ENCODE measurements at places on chromosomes 7 and 10.
A peak's percentile ranks its signal among the peaks of the same experiment; 100 is the strongest.

- no peak for DNase-seq
Observed at GRCh38 chr10:121511460-121511859, 86.8 kb downstream of the FGFR2 start.

- no peak for DNase-seq
Observed at GRCh38 chr7:30884881-30885280, 26.8 kb upstream of the AQP1 start.

GRCh38 chr10:13658871-13659685, 72.3 kb downstream of the PRPF18 start:
- peak; percentile 60 for DNase-seq

GRCh38 chr10:97046456-97047082, 139.2 kb downstream of the SLIT1 start:
- no peak for DNase-seq

DNA sequence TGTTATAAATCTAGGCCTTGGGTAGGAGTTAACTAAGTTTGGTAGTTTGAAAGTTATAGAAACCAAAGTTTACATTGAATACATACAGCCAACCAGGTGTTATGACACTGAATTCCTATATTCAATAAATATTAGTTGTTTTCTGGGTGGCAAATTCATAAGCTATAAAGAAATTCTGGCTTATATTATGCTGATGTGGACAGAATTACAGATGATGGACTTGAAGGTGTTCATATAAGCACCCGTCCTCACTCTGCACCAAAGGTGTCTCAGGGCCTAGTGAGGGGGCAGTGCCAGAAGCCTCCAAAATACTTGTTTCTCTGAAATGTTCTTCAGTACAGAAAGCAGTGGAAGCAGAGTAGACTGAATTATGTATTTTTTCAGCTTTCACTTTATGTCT, 973.0 kb downstream of the CNTNAP2 start:
- DNase-seq = no peak

GRCh38 chr10:25758041-25758457, 176.0 kb upstream of the MYO3A start:
- DNase-seq = no peak

DNA sequence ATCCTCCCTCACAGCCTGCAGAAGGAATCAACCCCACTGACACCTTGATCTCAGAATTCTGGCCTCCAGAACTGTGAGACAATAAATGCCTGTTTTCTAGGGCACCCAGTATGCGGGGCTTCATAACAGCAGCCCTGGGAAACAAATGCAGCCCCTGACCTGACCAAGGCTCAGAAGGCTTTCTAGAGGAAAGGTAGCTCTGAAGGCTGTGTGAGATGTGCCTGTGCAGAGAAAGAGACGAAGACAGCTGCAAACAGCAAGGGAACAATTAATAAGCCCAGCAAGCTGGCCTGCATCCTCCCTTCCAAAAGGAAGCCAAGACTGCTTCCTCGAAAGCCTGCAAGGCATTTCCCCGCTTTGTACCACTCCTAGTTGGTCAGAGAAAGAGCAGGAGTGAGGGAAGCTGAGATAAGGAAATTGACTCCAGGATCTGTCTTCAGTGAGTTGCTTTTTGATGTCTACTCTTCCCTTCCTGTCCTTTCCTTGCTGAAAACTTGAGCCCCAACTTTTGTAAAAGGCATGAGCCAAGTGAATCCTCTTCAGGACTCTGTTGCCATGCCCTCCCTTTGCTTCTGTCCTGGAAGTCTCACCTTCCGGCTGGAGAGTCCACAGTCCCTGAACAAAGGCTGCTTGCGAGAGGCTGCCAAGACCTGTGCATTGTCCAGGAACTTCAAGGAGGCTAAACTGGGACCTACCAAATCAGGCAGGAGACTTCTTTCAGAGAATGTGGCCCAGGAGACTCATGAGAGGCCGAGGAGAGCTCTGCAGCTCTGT, 71.2 kb upstream of the ARID5B start:
- DNase-seq = peak; percentile 23

DNA sequence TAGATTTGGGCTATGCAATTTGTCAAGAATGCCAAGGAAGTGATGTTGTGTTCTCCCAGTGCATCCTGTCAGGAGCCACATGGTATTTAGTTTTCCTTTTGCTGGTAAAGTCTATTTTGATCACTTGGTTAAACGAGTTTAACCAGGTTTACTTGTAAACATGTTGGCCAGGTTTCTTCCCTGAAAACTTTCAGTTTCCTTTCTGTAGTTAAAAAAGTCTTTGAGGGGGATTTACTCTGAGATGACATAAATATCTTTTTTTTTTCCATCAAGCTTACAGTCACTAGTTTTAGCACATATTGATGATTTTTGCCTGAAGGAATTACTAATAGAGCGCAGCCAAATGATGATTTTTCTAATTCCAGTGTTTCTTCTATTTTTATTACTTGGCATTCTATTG, 320.5 kb downstream of the PHF14 start:
- DNase-seq = no peak

DNA sequence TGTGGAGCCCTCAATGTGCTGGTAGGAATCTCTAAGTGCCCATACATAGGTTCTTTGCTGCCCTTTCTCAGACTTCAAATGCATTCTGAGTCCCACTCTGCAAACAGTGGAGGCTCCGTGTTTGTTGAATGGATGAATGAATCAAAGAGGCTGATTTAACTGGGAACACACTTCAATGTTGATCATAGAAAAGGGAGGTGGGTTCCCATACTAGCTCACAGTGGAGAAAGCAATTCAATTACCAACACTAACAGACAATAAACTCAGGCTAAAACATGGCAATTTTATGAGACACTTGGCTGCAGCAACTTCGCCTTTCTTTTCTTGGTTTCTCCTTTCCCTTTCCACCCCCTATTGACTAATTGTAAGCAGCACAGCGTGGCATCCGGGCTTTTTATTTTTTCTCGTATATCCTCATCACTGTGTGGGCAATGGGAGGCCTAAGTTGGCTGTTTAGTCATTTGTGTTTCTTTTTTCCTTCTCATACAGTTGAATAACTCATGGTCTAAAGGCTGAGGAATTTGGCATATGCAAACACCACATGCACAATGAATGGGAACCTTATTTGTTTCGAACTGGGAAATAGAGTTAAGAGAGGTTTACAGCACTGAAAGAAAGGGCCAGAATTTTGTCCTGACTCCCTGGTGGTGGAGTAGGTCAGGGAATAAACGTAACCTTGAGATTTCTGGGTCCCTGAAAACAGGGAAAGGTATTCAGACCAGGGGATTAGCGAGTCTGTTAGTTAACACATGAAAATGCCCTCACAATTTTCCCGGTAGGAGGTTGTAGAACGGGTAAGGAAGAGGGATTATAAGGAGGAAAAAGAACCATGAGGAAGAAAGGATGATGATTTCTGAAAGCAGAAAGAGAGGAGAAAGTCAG, 858.5 kb downstream of the KCNMA1 start:
- no peak for DNase-seq

GRCh38 chr7:875051-875450, 1.3 kb upstream of the GET4 start:
- DNase-seq = no peak

GRCh38 chr10:59361663-59362143, 646 bp downstream of the FAM13C start:
- no peak for DNase-seq

DNA sequence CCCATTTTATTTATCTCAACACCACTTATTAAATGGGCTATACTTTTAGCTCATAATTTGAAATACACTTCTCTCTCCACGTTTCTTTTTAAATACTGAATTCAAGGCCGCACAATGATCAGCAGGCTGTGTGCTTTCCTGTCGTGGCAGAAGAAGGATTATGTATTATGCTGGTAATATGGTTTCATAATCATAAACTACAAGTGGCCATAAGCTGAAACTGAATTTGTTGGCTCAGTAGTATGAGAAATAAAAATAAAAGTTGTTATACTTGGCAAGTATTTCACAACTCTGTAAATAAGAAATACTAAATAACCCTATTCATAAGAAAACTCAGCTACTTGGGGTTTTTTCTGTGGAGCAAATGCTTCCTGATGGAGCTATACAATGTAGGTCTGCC, 313.6 kb downstream of the DOCK4 start:
- DNase-seq = no peak

DNA sequence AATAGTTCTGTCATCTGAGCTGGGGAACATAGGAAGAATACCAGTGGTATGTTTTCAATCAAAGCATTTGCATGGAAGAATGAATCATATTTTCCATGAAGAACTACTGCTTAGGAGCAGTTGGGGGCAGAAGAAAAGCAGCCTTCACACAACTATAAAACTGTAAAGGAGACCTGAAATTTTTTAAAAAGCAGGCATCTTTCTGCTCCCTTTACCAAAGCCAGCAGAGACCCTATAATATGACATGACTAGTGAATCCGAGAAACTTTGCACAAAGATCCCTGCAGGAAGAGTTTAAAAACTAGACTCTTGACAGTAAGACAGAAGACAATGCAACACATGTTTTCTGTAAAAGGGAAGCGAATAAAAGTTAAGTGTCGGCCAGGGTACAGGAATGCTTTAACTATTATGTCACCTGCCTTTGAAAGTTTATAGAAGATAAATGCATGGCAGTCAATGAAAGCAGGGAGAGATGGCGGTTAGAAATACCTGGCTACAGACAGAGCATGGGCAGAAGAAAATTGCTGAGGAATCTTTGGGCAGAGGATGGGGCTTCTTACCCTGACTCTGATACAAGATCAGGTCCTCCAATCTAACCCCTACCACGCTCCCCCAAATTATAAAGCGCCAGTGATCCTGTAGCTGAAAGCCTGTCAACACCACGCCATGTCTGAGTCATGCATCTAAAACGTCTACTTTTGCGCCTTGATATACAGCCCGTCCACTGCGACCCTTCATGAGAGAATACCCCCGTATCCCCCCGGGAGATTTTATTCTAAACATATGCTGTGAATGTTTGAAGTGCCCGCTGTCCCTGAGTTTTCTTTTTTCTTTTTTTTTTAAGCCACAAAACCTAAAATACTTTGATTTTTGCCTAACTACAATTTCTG, 93.1 kb downstream of the GLI3 start:
- peak; percentile 36 for DNase-seq

DNA sequence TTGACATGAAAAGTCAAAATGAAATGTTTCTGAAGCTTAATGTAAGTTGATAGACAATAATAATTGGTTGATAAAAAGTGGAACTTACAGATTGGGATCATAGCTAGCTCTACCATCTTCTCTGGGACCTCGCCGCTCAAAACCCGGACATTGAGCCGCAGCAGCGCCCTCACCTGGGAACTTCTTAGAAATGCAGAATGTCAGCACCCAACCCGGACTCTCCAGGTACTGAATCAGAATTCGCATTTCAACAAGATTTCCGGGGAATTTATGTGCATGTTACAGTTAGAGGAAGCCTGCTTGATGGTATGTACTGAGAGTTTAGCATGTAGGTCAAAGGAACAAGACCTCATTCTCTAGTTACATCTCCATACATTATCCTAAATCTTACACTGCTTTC, 36.7 kb upstream of the ABLIM1 start:
- DNase-seq = no peak

GRCh38 chr10:97737770-97738265, 890 bp downstream of the ZFYVE27 start:
- no peak for DNase-seq

GRCh38 chr7:106041140-106041717, 70.9 kb downstream of the SYPL1 start:
- no peak for DNase-seq

- peak; percentile 61 for DNase-seq
Observed at GRCh38 chr10:2927958-2928840, 139.1 kb upstream of the PFKP start.

GRCh38 chr10:112962343-112962742, 12.3 kb downstream of the TCF7L2 start:
- no peak for DNase-seq

- no peak for DNase-seq
Observed at GRCh38 chr10:133465950-133466474, 12.3 kb downstream of the SCART1 start.

- no peak for DNase-seq
Observed at GRCh38 chr7:31910191-31910590, 160.0 kb downstream of the PDE1C start.

- no peak for DNase-seq
Observed at GRCh38 chr10:17883621-17884020, 68.1 kb upstream of the SLC39A12 start.

GRCh38 chr10:63437116-63437949, 28.4 kb downstream of the JMJD1C start:
- no peak for DNase-seq

GRCh38 chr7:90298145-90299038, 22.7 kb downstream of the FAM237B start:
- DNase-seq = no peak

DNA sequence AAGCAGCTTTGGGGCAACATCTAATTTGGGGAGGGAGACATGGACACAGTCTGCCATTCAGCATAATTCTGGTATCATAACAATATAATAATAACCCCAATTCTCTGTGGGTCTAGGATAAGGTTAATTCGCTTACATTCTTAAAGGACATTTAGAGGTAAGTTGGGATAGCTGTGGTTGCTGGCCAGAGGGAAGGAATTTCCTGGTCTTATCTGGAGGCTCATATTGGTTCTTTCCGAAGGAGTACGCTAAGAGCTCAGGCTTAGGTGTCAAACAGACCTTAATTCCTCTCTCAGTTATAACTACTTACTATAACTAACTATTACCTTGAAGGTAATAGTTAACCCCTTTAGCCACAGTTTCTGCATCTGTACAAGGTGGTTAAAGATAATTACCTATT, 68.8 kb downstream of the SPAG6 start:
- DNase-seq = no peak

- no peak for DNase-seq
Observed at GRCh38 chr7:115728518-115728917, 302.0 kb downstream of the TFEC start.

DNA sequence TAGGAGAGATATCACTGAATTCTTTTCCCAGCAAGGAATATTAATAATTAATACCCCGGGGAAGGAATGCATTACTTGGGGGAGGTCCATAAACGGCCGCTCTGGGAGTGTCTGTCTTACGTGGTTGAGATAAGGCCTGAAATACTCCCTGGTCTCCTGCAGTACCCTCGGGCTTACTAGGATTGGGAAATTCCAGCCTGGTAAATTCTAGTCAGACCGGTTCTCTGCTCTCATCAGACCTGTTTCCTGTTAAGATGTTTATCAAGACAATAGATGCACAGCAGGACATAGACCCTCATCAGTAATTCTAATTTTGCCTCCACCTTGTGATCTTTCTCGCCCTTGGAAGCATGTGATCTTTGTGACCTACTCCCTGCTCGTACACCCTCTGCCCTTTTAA, 162.8 kb upstream of the KCND2 start:
- DNase-seq = no peak
